ENCODE measurements at places on chromosomes 3 and 15.

DNA sequence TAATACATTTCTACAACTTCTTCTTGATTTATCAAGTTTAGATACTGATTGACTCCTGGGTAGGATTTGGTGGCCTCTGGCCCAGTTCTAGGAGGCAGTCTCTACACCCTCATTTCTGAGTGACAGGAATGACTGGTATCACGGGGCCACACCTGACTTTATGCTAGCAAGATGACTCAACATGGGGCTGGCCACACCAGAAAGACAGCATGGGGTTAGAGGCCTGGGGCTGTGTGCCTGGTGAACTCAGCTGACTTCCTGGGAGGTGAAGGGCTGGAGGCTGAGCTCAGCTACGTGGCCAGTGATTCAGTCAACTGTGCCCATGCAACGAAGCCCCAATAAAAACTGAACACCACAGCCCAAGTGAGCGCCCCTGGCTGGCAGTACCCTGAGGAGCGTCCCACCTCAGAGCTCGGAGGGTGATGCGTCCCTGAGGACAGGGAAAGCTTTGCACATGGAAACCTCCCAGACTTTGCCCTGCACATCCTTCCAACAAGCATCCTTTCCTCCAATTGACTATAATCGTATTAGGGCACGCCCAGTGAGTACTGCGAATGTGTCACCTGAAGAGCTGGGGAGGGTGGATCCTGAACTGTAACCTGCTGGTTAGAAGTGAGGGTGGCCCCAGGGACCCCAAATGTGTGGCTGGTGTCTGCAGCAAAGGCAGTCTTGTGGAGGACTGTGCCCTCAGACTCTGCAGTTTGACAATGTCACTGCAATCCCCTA, 57.2 kb downstream of the NIPA2 start:
- DNase-seq, result peak; percentile 11

DNA sequence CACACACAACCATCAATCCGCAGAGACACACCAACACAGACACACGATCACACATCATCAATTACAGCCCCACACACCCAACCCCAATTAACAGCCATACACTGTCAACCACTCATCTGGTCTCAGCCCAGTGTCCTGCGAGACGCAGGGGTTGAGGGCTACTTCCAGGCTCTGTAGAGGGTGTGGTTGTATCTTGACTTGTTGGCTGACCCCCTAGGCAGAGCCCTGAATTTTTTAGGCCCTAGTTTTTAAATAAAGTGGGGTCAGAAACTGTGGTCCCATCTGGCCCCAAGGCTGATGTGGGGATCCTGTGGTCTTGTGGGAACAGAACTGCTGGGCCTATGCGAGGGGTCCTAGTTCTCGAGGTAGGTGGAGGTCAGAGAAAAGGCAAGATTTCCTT, 9.2 kb downstream of the VILL start:
- DNase-seq, result no peak

- DNase-seq, result no peak
Observed at GRCh38 chr15:31373096-31373865, 46.6 kb downstream of the KLF13 start.

- no peak for DNase-seq
Observed at GRCh38 chr15:71143373-71144310, 28.4 kb downstream of the THSD4 start.

DNA sequence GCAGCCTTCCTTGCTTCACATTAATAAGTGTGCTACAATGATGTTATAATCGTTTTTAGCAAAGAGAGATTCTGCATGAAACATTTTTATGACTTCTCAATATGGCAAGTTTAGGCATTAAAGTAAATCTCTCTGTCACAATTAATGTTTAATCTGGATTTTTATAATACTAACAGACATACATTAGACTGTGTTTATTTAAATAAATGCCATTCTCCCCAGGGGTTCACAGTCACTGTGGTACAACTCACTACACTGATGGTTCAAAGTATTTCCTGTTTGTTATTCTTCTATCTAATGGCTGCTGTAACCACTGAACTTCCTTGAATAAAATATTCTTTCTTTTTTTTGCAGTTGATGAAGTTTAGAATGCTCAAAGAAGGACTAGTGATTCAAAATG, 59.0 kb downstream of the SLC12A1 start:
- DNase-seq, result no peak

GRCh38 chr15:88800026-88800425, 3.2 kb upstream of the ACAN start:
- no peak for DNase-seq

DNA sequence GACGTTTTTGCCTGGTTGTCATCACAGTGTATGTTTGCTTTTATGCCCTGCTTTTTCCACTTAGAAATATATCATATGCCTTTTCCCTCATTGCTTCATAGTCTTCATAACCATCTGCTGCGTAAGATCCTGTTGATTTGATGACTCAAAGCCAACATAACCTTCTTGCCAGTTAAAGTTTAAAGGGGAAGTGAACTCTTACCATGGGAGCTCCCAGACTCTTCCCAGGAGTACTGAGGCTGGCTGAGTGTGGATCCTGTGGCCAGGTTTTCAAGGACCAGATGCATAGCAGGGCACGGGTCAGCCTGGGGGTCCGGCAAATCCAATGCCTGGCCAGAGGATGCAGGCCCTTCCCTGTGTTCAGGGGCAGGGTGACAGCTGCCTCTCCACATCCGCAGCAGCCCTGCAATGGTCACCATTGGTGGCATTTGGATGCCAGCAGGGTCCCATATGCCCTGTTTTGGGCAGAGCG, 42.0 kb upstream of the SACM1L start:
- DNase-seq, result no peak

- no peak for DNase-seq
Observed at GRCh38 chr15:58795825-58796224, 24.7 kb downstream of the MINDY2 start.

- no peak for DNase-seq
Observed at GRCh38 chr3:58272891-58273290, 33.2 kb upstream of the RPP14 start.

DNA sequence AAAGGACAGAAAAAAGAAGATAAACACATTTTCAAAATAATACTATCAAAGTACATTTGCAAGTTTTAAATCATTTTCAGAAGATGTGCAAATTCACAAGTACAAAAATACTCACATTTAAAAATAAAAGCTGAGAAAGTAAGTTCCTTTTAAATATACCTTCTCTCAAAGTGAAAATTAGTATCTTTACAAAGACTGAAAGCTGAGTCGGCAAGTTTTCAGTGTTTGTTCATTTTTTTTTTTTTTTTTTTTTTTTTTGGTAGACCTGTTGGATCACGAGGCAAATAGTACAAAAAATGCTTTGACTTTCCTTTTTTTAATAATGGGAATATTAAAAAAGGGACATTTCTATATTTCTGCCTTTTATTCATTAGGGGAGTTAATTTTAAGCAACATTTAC, 317.8 kb downstream of the LSAMP start:
- DNase-seq, result no peak

DNA sequence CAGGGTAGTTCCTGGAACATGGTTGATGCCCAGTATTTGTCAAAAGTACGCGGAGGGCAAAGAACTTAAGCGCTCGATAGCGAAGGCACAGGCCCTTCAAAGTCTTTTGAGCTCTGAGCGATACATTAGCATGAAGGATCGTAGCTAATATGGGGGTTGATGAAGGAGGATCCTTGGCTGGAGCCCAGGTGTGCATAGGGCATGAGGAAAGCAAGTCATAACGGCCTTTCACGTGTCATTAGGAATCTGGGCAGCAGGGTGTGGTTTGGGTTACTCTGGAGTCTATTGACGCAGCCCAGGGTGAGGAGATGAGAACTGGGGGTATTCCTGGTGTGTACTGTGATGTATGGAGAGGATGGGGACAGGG, 31.7 kb downstream of the SPINK8 start:
- peak; percentile 60 for DNase-seq

DNA sequence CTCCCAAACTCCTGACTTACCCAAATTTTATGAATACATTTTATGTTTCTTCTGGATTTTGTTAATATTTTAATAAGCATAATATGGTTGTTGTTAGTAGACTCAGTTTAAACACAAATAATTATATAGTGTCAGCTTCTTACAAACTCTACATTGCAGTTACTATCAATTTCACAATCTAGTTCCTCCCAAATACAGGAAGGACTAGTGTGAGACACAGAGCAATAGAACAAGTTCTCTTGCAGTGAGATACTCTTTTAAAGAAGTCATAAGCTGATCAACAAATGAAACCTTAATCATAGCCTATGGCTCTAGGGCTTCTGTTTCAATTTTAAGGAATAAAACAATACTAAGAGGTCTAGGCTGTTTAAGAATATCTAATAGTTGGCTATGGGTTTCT, 86.1 kb downstream of the SAMMSON start:
- DNase-seq, result no peak

DNA sequence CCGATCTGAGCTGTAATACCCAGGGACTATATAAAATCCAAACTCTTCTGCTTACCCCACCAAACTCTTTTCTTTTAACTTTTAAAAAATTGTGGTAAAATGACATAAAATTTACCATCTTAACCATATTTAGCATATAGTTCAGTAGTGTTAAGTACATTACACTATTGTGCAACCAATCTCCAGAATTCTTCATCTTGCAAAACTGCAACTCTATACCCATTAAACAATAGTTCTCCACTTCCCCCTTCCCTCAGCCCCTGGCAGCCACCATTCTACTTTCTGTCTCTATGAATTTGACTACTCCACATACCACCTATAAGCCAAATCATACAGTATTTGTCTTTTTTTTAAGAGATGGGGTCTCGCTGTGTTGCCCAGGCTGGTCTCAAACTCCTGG, 38.7 kb downstream of the SENP8 start:
- DNase-seq, result no peak

DNA sequence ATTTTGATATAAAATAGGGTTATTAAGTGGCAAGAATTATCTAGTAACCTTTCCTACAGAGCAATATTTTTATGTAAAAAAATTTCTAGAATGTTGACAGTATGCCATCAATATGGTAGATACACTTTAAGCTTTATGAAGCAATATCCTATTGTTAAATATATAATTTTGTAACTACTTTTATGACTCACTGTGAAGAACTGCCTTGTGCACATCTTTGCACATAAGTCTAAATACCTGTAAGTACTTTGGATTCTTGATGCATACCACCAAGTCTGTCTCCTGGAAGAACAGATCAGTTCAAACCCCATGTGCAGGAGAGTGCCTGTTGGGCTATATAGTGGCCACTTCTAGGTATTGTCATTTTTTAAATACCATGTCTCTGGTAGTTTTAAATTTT, 205.7 kb upstream of the EIF1B start:
- no peak for DNase-seq

DNA sequence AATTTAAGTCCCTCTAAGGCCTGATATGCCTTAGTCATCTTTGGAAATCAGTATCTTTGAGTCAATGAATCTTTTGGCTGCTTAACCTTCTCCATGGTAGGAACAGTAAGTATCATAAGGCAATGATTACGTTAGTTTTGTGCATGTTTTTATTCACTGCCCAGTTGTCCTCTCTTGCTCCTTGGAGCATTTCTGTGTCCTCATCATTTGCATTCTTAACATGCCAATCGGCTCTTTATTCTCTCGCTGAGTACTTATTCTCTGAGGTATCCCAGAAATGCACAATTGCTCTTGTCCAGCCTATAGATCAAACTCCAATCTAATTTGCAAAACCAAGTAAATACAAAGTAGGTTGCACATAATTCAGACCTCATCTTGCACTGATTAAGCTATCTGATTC, 405.0 kb upstream of the IL12A start:
- no peak for DNase-seq

DNA sequence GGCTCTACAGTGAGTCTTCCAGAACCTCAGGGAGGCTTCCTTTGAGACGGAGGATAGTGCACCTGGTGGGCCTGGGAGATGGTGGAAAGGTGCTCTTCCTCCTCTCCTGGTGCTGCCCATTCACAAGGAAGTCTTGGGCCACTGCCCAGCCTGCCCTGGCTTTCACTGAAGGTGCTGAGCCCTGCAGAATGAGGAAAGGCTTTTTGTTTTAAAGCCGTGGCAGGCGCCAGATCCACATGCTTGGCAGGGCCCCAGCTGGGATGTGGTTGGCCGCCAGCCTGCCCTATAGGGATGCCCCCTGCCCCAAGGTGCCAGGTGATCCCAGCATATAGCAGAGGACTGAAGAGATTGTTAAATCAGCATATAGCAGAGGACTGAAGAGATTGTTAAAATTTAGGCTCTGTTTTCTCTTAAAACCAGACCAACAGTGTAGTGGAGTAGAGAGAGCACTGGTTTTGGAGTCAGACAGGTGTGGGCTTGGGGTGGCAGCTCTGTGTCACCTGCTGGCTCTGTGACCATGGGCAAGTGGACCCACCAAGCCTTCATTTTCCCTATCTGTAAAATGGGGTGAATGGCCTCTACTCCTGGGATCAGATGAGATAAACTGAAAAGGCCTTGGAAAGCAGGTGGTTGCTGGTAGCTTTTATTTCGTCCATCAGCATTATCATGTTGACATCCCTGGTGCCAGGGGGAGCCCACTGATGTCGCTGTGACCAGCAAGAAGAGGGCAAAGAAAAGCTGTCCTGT, 53.3 kb downstream of the SLC6A6 start:
- DNase-seq, result no peak

- DNase-seq, result no peak
Observed at GRCh38 chr3:39810647-39811161, 1.3 kb downstream of the MYRIP start.

GRCh38 chr3:100402891-100403290, 1.6 kb downstream of the LNP1 start:
- no peak for DNase-seq

DNA sequence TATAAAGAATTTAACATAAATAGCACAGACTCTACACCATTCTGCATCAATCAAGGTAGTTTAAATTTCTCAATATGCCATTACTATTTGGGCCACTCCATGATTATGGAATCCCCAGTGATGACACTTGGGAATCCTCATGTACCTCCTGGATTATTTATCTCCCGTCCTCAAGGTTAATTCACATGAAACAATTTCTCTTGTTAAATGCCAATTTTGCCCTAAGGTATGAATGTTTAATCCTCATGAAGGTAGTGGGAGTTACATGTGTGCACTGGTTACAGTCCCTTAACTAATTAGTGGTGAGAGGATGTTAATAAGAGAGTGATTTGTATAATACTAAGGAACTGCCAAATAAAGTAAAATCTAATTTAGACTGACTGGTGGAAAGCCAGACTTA, 372.3 kb upstream of the MDFIC2 start:
- no peak for DNase-seq

DNA sequence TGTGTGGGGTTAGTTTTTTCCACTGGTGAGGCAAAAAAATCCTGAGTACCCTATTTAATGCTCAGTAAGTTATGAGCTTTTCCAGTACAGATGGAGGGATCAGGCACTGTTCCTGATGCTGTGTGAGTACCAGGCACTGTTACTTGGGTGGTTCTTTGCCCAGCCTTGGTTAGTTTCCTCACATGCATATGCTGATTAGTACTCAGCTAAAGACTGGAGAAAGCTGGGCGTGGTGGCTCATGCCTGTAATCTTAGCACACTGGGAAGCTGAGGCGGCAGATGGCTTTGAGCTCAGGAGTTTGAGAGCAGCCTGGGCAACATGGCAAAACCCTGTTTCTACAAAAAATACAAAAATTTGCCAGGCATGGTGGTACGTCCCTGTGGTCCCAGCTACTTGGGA, 210.3 kb upstream of the SGO1 start:
- DNase-seq, result peak; percentile 10

GRCh38 chr3:192313605-192314004, 413.7 kb downstream of the FGF12 start:
- no peak for DNase-seq
